ENCODE measurements at places on chromosomes 6 and 20.

DNA sequence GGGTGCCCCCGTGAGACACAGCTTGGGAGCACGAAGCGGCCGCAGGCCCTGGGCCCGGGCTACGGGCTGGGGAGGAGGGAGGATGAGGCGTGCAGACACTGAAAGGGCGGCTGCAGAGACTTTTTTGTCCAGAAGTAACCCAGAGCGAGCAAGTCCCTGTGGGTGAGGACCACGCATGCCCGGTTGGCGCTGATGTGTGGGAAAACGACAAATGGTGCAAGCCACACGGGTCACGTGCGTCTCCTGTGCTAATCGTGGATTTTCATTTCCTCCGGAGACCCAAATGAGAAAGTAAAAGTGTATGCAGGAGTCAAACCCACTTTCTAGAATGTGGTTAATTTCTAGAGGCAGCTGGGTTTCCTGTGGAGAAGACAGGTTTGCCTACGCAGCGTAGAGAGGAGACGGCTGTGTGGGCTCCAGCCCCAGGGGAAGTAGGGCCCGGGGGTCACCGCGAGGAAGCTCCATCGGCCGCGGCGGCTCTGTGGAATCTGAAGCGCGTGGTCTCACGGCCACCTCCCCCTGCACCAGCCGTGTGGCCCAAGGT, 19.0 kb downstream of the DLL1 start:
- peak; percentile 37 for DNase-seq

DNA sequence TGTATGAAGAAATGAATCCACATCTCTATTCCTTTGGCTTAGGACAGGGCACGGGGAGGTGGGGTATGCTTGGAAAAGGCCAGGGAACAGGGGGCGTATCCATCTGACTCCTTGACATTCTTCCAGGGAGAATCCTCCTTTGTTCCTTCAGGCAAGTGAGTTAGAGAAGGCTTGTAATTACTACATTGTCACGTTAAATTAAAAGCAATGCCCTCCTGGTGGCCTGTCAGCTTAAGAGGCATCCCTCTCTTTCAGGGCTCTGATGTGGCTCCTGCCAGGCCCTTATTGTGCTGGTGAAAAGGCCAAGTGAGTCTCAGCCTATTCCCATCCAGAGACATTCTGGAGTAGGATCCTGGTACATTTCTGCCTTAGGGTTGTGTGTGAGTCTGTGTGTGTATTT, 128.3 kb downstream of the FOXA2 start:
- DNase-seq = no peak

- DNase-seq = no peak
These were observed 117.5 kb upstream of the SAMD5 start for GRCh38 chr6:147390909-147391536.

- DNase-seq = no peak
These were observed 1023.3 kb downstream of the EYS start for GRCh38 chr6:64683682-64684081.

DNA sequence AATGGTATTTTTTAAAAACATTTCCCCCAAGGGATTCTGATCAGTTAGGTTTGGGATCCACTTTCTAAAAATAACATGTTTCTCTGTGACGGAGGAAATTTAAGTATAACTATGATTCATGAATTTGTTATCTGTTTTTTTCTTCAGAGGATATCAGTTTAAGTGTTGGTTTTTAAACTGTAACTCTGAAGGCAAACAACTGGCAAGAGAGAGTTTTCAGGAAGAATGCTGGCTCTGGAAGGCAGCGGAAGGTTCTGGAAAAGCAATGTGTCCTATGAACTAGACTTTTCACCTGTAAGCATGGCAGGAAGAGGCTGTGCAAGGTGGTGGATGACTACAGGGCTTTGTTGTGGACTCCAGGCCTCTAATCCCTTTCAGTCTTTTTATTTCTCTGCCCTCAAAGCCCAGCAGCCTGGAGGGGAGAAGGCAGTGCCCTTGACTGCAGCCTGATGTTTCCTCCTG, 153.1 kb downstream of the GMPR start:
- DNase-seq = no peak

DNA sequence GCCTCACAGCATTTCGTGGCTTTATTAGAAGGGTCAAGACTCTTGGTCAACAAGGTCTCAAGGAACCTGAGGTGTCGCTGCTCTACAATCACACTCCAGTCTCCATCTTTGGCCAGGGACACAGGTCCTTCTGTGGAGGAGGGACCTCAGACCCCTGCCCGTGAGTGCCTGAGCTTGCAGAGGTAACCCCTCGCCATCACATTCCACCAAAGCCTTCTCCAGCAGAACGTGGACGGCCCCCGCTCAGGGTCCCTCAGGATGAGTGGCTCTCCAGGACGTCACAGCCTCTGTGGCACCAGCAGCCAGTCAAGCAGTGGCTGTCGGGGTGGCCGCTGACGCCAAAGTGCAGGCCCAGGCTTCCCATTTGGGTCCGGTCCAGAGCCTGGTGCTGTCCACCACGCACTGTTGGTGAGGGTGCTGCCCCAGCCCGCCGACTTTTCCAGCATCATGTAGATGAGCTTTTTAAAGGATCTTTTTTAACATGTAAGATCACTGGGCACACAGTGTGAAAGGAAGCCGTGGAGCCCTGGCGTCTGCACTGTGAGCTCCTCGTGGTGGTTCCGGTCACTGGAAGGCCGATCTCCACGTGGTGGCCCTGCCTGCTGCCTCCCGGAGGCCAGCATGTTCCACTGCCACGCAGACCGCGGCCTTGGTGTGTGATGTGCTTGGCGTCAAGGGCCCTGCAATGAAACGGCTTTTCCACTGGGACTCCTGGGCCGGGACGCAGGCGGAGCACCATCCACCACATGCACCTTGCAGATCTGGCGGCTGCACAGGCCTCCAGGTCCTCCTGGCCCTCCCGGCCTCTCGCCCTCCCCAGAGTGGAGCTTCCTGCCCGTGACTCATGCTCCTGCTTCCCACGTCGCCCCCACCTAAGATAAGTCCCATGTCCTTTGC, 8.3 kb upstream of the KIF25 start:
- no peak for DNase-seq

DNA sequence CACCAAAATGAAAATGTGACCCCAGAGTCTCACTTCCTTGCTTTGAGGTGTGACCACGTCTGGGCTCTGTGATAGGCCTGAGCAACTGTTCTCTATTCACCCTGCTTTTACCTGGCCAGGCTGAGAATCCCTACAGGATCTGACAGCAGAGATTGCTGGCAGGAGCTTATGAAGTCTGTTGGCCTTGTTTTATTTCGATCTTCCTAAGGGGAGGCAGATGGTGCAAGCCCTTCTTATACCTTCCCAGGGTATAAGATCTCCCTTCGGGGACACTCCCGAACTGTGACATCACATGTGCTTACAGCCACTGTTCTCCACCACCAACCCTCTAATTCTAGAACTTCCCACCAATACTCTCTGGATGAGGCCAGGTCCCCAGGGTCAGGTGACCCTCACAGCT, 26.8 kb downstream of the MYT1 start:
- no peak for DNase-seq

GRCh38 chr6:29142309-29142708, 28.4 kb upstream of the OR2J2 start:
- DNase-seq = no peak

- DNase-seq = no peak
These were observed 445.9 kb upstream of the JARID2 start for GRCh38 chr6:14799928-14800327.

DNA sequence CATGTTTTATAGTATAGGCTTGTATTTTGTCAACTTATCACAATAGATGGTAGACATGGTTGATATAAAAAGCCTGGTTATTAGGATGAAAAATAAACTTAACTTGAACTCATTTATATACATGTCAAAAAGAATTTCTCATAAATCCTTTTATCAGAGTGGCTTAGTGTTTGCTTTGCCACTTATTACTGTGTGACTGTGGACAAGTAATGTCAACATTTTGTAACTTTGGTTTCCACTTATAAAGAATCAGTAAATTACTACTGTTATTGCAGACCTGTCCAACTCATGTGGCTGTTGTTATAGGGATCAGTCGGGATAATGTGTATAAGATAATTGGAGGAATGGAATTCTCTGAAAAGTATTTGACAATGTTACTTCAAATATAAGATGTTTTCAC, 894.8 kb upstream of the FLRT3 start:
- no peak for DNase-seq

GRCh38 chr6:74177506-74177905, 481.5 kb downstream of the CD109 start:
- DNase-seq = no peak

- DNase-seq = no peak
These were observed 21.0 kb upstream of the STX16 start for GRCh38 chr20:58630063-58630462.

- no peak for DNase-seq
These were observed 11.6 kb upstream of the ITPR3 start for GRCh38 chr6:33609528-33609927.

GRCh38 chr20:51959066-51959542, 156.8 kb upstream of the SALL4 start:
- DNase-seq = no peak

- DNase-seq = peak; percentile 58
These were observed 11.4 kb downstream of the SYNGAP1 start for GRCh38 chr6:33430991-33431879.

DNA sequence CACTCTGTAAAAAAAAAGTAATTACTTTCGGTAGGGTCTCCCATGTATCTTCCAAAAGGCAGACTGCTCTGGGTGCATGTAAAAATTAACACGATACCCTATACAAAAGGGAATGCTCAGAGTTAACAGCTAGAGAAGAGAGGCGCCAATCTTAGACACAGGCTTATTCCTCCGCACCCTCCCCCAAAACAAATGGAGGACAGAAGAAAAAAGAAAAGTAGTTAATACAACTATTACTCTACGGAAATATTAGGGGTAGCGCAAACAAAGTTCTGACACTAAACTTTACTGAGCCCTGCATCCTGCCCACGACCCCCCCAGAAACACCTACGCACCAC, 331 bp upstream of the UFL1 start:
- no peak for DNase-seq

GRCh38 chr20:34268851-34269636, 27.8 kb downstream of the ASIP start:
- DNase-seq = no peak

DNA sequence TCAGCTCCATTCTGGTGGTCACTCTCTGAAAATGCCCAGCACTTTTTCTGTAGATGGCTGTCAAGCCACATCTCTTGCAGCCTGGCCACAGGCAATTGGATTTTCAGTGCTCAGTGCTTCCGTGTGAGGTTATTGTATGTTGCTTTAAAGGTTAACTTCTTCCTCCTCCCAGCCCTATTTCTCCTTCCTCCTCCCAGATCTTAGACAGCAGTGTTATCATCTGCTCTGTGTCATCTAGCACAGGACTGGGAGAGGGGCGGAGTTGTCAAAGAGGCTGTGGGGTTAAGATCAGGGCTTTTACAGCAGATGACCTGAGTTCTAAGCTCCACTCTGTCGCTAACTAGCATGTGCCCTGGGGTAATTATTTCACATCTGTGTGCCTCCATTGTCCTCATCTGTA, 129.0 kb downstream of the PHACTR3 start:
- DNase-seq = no peak

DNA sequence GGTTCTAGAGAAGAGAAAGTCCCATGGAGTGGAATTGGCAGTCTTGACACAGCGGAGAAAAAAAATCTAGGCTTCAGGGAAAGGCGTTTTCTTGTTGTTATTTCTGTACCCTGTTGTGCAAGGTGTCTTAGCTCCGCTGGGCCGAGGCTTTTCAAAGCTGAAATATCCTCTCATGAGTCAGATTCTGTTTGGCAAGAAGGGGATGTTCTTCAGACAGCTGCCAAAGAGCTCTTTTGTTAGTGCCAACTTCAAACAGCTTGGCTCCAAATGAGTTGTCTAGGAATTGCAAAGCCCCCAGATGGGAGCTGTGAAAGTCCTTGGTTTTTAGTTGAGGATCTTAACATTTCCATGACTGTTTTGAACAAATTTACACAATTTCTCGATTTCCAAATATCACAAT, 45.6 kb downstream of the LRRN4 start:
- no peak for DNase-seq

GRCh38 chr6:47335466-47335865, 25.8 kb upstream of the TNFRSF21 start:
- DNase-seq = no peak

DNA sequence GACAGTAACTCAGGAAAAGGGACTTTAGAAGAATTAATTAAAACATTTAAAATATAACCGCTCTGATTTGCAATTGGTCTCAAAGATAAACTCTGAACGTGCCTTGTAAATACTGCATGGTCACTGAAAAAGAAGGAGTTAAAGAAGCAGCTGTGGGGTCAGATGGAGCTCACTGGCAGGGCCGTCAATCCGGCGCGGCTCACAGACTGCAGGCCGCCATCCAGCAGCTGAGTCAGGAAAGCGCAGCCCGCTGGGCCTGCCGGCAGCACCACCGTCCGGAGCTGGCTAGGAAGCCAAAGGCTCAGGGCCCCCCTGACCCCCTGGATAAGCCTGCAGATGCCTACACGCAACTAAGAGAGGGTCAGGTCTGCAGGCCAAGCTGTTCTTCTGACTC, 54.2 kb upstream of the FRMD1 start:
- no peak for DNase-seq

DNA sequence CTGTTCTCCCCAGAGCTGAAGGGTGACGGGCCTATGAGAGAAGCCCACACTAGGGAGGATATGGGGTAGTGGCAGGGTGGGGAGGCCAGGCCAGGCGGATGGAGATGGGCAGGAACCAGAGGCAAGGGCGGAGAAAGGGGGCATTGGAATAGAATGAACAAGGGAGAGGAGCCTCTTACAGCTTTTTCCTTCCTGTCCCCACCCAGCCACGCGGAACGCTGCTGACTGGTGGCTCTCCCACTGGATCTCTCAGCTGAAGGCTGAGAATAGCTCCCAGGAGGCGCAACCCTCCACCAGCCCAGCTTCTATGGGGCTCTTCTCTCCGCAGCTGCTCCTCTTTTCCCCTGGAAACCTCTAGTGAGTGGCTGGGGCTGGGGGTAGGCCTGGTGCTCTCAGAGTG, 10.8 kb downstream of the DLK2 start:
- no peak for DNase-seq

- DNase-seq = no peak
These were observed 90.4 kb upstream of the ISM1 start for GRCh38 chr20:13130707-13131103.

DNA sequence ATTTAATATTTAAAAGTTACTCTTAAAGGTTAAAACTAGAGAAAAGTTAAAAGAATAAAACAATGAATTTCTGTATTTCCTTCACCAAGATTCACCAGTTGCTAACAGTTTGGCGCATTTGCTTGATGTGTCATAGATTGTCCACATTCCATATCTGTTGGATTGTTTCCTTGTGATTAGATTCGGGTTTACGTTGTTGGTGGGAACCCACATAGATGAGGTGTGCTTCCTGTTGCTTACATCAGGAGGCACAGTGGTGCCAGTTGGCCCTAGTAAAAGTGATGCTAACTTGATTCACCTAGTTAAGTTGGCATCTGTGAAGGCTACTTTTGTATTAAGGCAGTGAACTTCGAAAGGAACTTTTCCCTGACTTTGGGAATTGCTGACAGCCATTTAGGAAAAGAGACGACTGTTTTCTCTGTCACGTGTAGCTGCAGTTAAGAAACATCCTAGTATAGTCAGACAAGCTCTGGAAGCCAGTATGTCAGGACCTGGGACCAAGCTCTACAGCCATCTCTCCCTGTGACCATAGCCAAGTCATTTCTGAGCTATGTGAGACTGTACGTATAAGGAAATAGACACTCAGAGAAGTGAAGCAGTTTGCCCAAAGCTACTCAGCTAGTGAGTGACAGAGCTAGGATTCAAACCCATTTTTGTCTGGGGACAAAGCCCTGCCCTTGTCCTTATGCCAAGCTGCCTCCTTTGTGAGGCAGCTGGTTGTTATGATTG, 49.0 kb downstream of the PPARD start:
- DNase-seq = no peak

- DNase-seq = no peak
These were observed 140.5 kb downstream of the TFAP2B start for GRCh38 chr6:50959081-50959641.

All from stimulated activated CD4-positive, alpha-beta T cell treated with anti-CD3 and anti-CD28 coated beads, TNF-alpha, amount 100 ng/mL, for 1 hour (primary cell).